ENCODE measurements at places on chromosomes 3 and 15.

DNA sequence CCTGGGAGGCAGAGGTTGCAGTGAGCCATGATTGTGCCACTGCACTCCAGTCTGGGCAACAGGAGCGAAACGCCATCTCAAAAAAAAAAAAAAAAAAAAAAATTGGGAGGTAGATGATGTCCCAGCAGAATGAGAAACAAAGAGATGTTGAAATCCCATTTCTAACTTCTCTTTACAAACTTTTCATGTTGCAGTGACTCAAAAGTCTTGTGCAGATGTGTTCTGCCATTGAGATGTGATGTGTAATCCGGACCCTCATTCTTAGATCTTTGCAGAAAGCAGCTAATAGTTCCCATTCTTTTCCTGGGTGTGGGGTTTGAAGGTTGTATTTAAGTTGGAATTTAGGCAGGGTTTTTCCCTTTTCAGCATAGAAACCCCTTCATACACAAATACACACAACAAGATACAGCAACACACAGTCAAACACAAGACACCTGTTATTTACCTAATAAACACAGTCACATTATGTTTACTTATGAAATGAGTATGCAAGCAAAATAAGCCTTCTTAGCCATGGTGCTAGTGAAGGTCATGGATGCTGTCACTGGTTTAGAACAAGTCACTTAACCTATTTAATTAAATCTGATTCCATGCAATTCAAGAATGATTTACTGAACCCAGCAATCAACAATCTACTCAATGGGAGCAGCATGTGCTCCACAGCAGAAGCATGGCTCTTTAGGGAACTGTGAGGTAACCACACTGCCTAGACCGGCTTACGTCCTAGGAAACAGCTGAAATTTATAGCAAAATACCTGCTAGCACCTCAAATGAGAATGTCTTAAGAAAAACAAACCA lies 14.9 kb downstream of the SIAH2 start:
- DNase-seq, result no peak

GRCh38 chr3:172690936-172691335 lies 19.9 kb downstream of the NCEH1 start:
- no peak for DNase-seq

DNA sequence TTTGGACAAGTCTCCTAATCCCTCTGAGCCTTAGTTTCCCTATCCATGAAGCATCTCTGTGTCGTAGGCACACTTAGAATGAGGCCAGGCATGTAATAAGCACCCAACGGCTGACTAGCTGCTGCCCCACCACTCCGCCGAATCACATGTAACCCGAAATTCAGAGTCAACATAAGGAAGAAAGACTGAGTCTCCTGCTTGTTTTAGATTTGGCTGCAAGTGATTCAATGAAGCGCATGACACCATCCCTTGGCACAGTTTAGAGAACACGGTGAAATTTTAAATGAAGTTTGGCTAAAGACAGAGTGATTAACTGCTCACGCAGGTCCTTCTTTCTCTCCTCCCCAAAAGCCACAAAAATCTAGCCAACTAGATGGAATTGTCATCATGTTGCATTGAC lies 279.2 kb downstream of the TLE3 start:
- no peak for DNase-seq

GRCh38 chr3:188562144-188562543 lies 408.2 kb downstream of the LPP start:
- no peak for DNase-seq

DNA sequence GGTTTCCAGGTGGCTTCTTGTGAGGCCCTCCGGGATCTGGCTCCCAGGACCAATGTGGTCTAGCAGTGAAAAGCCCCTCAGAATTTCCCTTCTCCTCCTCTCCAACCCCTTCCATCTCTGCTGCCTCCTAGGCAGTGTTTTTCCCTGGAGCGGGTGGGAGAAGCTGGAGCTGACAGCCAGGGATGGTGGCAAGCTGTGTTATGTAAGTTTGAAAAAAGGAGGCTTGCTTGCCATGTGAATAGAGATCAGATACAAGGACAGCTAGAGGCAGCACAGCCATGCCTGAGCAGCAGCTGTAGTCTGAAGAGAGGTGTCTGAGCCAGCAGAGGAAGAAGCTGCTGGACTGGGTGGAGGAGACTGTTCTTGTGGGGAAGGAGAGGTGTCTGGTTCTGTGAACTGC lies 20.6 kb downstream of the SNAPC5 start:
- DNase-seq, result no peak

GRCh38 chr3:195245531-195245951 lies 25.4 kb downstream of the XXYLT1 start:
- DNase-seq, result no peak

Measured in stimulated activated CD8-positive, alpha-beta memory T cell treated with anti-CD3 and anti-CD28 coated beads, Interleukin-4, amount 100 ng/mL, for 1 hour (primary cell).